CD4-positive, alpha-beta T cell treated with Interleukin-17A for 4 hours (primary cell): ENCODE measurements at places on chromosomes 4 and X.
A peak's percentile ranks its signal among the peaks of the same experiment; 100 is the strongest.

DNA sequence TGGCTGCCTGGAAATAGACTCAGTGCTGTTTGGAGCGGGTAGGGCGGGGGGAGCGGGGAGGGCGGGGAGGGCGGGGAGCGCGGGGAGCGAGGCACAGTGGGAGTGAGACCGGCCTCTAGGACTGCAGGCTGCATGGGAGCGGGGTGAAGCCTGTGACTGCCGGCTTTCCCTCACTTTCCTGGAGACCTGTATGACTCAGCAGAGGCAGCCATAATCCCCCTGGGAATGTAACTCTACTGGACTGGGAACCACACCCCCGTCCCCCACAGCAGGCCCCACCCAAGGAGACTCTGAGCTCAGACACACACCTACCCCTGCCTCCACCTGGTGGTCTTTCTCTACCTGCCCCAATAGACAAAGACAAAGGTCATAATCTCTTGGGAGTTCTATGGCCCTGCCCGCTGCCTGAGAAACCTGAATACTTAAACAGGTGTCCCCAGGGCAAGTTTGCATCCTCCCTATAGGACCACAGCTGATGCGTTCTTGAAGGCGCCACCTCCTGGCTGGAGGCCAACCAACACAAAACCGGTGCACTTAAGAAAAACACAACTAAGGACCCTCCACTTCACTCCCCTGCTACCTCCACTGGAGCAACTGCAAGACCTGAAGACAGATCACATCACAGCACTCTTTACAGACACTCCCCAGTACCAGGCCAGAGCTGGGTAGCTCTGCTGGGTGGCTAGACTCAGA is 18.0 kb downstream of the HDAC8 start:
- peak; percentile 5 for DNase-seq

GRCh38 chr4:143438710-143439109 is 74.8 kb upstream of the SMARCA5 start:
- DNase-seq = no peak

- DNase-seq = no peak
Observed at GRCh38 chr4:2595952-2596552, 59.6 kb downstream of the FAM193A start.

- DNase-seq = no peak
Observed at GRCh38 chrX:148915474-148915873, 415.1 kb downstream of the AFF2 start.

- no peak for DNase-seq
Observed at GRCh38 chr4:48065587-48066052, 49.0 kb downstream of the NIPAL1 start.

- DNase-seq = no peak
Observed at GRCh38 chr4:10259976-10260375, 143.4 kb upstream of the WDR1 start.

- DNase-seq = no peak
Observed at GRCh38 chrX:129648514-129649267, 6.1 kb downstream of the APLN start.

DNA sequence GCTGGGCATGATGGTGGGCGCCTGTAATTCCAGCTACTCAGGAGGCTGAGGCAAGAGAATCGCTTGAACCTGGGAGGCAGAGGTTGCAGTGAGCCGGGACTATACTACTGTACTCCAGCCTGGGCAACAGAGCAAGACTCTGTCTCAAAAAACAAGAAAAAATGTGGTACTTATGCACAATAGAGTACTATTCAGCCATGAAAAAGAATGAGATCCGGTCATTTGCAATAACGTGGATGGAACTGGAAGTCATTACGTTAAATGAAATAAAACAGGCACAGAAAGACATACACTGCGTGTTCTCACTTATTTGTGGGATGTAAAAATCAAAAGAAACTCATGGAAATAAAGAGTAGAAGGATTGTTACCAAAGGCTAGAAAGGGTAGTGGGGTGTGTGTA is 12.1 kb downstream of the RPGR start:
- no peak for DNase-seq

GRCh38 chr4:42636645-42636949 is 20.3 kb downstream of the ATP8A1 start:
- DNase-seq = no peak

- no peak for DNase-seq
Observed at GRCh38 chrX:20011608-20012007, 20.7 kb upstream of the BCLAF3 start.

DNA sequence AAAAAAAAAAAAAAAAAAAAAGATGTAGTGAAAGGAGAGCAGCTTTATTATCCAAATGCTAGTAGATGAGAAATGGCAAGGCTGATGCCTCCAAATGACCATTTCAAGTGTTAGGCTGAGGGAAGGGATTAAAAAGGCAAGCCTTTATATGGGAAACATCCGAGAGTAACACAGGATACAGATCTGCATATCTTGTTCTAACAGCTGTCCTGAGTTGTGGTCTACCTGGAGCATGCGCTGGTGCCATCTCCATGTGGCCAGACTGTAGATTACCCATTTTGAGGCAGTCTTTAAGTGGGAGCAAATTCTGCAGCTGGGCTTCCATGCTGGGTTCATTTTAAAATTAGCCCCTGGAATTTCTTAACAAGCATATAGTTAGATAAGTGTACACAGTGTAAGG is 26.0 kb upstream of the ELF2 start:
- DNase-seq = no peak

DNA sequence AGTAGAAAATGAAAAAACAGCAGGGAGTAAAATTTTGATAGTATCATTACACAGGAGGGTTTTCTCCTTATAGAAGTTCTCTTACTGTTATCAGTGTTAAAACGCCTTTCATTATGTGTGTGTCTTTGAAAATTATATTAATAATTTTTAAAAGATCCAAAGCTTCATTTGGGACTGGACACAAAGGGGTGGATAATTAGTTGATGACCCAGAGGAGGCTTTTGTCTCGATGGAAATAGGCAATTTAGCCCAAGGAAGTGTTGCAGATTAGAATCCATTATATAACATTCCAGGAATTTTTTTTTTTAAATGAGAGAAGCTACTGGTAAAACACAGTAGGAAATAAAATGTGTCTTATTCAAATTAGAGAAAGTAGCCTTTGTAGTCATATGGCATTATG is 1339.3 kb downstream of the FSTL5 start:
- no peak for DNase-seq

DNA sequence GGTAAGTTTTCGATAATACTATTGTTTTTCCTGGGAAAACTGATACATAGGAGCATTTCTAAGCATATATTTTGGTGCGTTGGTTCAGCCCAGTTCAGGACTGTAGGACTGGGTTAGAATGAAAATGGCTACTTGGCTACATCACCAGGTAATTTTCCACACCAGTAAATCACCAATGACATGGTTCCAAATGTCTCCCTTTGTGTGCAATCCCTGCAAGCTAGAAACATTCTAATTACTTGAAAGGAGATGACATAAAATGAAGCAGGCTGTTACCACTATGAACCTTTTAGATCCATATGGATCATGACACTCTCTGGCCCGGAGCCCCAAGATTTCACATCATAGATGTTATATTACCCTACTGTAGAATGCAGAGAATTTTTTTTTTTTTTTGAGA is 577.4 kb upstream of the FTHL17 start:
- DNase-seq = no peak

GRCh38 chr4:139550724-139551429 is 5.1 kb downstream of the SETD7 start:
- no peak for DNase-seq

DNA sequence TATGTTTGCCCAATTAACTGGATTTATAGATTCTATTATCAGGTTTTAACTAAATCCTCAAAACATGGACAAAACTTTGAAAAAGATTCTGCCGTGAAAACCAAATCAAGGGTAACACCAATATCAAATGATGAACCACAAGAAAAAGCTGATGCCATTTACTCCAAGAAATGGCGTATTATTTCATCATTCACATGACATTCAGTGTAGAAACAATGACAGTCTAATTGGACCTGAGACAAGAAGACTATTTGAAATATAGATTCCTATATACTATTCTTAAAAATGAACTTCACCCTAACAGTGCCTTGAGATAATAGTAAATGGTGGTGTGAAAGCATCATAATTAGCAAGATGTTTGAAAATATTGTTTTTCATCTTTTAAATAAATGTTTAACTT is 4.8 kb downstream of the SLC25A31 start:
- no peak for DNase-seq

- DNase-seq = no peak
Observed at GRCh38 chr4:77856152-77856551, 6.5 kb upstream of the MRPL1 start.

- DNase-seq = no peak
Observed at GRCh38 chr4:73520821-73521220, 39.3 kb downstream of the AFM start.

DNA sequence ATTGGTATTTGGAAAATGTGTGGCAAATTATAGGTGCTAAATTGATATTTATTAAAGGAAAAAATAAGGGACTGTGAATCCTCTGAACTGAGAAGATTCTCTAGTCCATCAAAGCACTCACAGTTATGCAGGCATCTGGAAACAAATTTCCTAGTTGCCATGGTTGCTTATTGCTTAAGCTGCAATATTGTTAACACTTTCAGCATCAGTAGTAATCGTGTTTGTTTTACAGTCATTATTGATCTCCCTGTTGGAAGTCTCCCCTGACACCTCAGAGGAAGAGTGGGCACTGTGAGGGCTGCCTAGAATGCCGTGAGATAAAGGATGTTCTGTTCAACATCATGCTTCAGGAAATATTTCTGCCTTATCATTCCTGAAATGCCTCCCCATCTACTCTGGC is 2004.3 kb upstream of the ADGRL3 start:
- no peak for DNase-seq

DNA sequence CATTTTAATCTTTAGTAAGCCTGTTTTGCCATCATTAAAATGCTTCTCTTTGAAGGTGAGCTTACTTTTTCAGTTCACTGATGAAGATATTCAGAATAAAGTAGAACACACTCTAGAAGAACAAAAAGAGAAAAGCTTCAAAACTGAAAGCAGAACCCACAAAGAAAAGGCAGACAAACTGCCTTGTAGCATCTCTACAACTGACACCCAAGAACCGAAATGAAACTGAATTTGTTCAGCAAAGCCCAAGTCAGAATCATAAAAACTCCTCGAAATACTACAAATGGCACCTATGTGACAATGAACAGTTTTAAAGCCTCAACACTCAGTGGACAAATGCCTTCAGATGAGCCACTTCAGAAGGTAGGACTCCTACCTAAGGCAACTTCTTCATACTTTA is 83.6 kb downstream of the MAML3 start:
- DNase-seq = no peak

- no peak for DNase-seq
Observed at GRCh38 chr4:1775731-1776500, 17.2 kb upstream of the FGFR3 start.

- no peak for DNase-seq
Observed at GRCh38 chr4:159096434-159096833, 6.4 kb upstream of the RAPGEF2 start.

GRCh38 chrX:1874899-1875298 is 260.0 kb downstream of the ASMT start:
- DNase-seq = no peak

DNA sequence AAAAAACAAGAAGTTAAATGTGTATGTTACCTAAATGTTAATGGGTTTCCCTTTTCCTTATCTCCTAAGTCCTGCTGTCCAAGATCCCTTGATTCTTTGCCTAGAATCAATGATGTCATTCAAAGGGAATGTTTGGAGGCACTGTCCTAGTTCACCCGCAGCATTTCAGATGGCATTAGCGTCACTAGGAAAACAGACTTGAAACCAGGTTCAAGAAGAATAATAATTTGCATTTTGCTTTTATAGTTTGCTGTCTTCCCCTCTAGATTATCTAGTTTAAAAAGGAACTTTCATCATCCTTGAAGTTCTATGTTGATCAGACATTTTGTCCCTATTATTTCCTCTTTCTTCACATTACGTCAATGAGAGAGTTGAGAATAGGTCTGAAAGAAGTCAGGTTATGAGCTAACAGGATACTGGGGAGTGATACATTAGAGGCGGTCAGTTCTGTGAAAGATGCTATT is 234.1 kb upstream of the PGRMC2 start:
- no peak for DNase-seq

- DNase-seq = peak; percentile 92
Observed at GRCh38 chrX:129932016-129932820, 26.3 kb downstream of the UTP14A start.

DNA sequence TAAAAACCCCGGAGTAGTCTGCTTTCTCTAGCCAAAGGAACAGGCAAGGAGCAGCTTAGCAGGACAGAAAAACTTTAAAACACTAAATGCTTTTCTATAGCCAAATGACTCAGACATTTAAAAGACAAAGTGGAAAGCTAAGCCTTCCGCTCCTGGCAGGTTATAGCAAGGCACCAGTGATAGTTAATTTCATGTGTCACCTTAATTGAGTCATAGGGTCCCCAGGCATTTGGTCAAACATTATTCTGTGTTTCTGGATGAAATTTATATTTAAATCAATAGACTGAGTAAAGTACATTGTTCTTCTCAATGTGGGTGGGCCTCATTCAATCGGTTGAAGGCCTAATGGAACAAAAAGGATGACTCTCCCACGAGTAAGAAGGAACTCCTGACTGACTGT is 885.7 kb upstream of the ADGRL3 start:
- DNase-seq = no peak

GRCh38 chr4:113695328-113696169 is 66.0 kb downstream of the CAMK2D start:
- no peak for DNase-seq

DNA sequence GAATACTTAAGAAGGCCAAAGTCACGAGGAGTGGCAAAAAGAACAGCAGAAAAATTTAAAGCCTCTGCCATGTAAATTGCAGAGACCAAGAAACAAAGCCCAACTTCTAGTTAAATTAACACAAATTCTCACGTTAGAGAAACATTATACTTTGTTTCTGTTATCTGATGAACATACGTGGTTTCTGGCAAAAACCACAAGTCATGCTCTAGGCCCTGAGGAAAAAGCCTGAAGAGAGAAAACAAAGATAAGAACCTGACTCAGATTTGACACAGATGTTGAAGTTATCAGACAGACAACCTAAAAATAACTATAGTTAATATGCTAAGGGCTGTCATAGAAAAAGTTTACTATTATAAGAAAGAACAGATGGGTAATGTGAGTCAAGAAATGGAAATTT is 149.1 kb upstream of the PCDH10 start:
- no peak for DNase-seq

DNA sequence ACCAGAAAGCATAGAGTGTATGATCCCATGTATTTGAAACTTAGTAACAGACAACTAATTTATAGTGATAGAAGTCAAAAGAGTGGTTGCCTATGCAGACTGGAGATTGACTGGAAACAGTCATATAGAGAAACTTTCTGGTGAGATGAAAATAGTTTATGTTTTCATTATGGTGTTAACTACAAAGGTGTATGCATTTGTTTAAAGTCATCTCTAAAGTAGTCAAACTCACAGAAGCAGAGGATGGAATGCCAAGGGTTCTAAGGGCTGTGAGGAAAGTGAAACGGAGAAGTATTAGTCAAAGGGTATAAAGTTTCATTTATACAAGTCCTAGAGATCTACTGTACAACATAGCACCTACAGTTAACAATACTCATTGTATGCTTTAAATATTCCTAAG is 45.8 kb downstream of the ENOX2 start:
- DNase-seq = no peak
